ENCODE measurements at places on chromosomes 6 and 20.

DNA sequence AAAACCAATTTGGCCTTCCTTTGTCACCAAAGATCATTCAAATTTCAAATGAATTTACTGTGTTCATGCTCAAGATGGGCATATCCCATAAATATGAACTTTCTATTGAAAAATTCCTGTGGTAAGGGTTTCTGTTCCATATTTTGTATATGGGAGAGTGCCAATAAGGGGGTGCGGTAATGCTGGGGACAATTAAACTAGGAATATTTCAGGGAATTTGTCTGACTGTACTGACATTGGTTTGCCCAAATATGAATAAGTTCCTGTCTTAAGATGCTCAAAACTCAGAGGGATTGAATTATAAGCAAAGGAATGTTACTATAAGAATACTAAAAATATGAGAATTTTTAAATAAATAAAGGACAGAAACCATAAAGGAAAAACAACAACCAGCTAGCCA, 553.0 kb upstream of the MARCKS start:
- no peak overlapping the region for H3K4me3 ChIP-seq
- no peaks in the 10 kb centered on the region for H3K4me1 ChIP-seq
- no peaks in the 10 kb centered on the region for H3K36me3 ChIP-seq

GRCh38 chr20:52191132-52191915, at the start of gene ZFP64:
Gene ZFP64 (minus strand): TSS chr20:52191779. CDS start chr20:52191636, 143 bp downstream.
- no peaks in the 10 kb centered on the region for H3K27me3 ChIP-seq
- peak; percentile 62 for DNase-seq
- peak within 1 kb of the TSS; percentile 95 for H3K4me3 ChIP-seq
- peaks cover 17% of the 10 kb centered on the region for H3K4me1 ChIP-seq
- H3K27ac ChIP-seq, result peak within 1 kb of the TSS; percentile 80

DNA sequence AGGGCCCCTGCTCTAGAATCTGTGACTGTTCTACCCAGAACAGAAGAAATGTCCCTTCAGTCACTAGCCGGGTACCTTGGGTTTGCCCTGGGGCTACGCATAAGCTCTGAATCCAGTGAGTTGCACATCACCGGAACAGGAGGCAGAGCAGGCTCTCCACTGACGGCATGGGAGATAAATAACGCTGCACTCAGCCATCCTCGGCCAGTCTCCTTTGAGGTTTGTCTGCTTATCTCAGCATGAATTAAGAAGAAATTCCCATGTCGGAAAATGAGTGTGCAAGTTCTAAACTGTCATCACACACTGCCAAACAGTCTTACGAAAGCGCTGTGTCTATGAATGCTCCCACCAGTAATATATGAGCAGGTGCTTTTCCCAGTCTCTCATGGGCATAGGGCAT, 90.8 kb downstream of the FAM50B start:
- H3K36me3 ChIP-seq, result no peaks in the 10 kb centered on the region
- H3K27ac ChIP-seq, result no peak overlapping the region
- H3K4me3 ChIP-seq, result no peak overlapping the region
- H3K4me1 ChIP-seq, result no peaks in the 10 kb centered on the region

DNA sequence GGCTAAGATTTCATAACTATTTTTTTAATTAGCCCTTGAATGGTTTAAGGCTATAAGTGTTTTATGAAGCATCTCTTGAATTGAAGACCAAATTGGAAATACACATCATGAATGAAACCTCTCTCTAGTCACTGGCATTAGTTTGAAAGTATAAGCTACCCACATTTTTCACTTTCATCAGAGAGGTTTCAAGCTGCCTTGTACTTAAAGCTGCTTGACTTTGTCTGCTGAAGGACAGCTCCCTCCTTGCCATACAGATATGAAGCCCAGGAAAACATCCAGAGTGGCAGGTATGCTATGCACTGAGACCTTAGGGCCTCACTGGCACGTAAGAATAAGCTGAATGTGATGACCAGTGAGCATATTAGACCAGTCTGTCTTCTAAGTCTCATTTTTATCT, 62.7 kb downstream of the ELOVL2 start:
- peaks cover 3% of the 10 kb centered on the region for H3K36me3 ChIP-seq
- DNase-seq, result no peak
- H3K4me3 ChIP-seq, result no peak overlapping the region
- no peaks in the 10 kb centered on the region for H3K4me1 ChIP-seq
- no peak overlapping the region for H3K27ac ChIP-seq
- H3K27me3 ChIP-seq, result no peaks in the 10 kb centered on the region

DNA sequence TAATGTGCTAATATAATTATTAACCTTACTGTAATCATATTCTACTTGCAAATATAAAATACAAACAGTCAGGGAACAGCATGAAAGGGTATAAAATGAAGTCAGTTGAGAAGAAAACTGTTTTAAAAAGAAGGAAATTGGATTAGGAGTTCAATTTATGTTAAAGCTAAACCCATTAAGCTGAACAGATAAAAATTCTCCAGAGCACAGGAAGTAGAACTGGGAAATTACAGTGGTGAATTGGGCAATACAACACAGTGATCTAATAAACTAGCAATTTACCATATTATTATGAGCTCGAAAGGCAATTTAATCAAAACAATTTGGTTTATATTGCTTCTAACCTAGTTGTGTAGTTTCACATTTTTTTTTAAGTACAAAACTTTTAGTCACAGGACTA, 407.4 kb upstream of the RGS17 start:
- no peak for DNase-seq
- no peak overlapping the region for H3K27ac ChIP-seq
- H3K4me3 ChIP-seq, result no peak overlapping the region
- H3K36me3 ChIP-seq, result no peaks in the 10 kb centered on the region

DNA sequence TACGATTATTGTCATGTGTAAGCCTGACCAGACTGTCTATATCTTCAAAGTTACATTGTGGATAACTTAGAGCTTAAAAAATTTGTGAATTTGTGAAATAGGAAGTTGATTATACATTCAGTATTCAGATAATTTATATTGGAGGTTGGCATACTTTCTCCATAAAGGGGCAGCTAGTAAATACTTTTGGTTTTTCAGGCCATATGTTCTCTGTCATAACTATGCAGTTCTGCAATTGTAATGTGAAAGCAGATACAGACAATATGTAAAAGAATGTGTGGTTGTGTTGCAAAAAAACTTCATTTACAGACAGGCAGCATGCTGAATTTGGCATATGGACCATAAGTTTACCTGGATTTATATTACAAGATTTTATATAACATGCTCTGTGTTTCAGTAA, 29.3 kb downstream of the HSF2 start:
- H3K27me3 ChIP-seq, result no peaks in the 10 kb centered on the region
- peaks cover 12% of the 10 kb centered on the region for H3K36me3 ChIP-seq
- H3K4me1 ChIP-seq, result no peaks in the 10 kb centered on the region
- H3K4me3 ChIP-seq, result no peak overlapping the region

DNA sequence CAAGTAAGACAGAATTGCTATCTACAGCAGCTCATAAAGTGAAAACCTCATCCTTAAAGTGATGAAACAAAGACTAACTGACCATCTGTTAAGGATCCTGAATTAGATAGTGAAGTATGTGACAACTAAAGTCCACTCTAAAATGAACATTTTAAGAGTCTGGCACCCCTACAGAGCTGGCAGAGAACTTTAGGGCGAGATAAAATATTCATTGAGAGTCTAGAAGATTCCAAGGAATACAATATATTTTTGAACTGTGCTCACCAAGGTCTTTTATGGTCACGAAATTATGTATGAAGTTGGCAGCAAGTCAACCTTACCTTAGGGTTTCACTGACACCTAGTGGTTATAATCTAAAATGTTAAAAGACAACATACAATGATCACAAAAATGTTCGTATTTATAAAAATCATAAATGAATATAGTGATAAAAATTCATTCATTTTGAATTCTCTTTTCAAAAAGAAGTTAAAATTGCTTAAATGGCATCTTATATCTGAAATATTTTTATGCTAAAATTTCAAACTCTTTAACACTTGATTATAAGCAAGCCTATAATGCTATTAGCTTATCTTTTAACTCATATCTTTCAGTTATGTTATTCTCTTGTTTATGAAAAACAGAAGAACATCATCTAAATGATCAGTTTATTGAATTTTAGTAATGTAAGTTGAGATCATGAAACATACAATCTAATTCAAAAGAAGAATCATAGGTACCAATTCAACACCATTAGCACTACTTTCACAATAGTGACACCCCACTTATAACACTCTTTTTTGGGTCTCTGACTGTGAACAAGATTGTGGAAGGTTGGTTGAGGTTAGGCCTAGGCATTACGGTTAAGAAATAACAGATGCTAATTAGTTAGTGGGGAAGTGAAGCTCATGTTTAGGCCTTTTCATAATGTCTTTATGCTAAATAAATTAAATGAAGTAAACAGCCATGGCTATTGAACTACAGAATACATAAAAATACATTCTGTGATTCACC, 27.5 kb downstream of the RSPH3 start:
- DNase-seq, result no peak
- H3K4me3 ChIP-seq, result no peak overlapping the region
- H3K4me1 ChIP-seq, result no peaks in the 10 kb centered on the region

DNA sequence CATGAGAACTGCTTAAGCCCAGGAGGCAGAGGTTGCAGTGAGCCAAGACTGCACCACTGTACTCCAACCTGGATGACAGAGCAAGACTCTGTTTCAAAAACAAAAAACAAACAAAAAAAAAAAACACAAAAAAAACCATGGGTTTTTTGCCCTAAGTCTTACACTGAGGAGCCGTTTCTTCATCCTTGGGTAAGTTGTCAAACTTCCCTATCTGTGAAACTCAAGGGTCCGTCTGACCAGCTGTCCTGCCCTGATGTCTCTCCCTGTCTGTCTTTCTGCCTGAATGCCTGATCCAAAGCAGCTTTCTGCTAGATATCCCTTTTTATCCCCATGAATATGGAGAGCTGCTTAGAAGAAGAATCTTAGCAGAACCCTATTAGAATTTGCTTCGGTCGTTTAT, 41.3 kb upstream of the CLDN20 start:
- H3K27ac ChIP-seq, result no peak overlapping the region
- H3K36me3 ChIP-seq, result no peaks in the 10 kb centered on the region
- H3K4me3 ChIP-seq, result no peak overlapping the region
- no peak for DNase-seq
- no peaks in the 10 kb centered on the region for H3K4me1 ChIP-seq

DNA sequence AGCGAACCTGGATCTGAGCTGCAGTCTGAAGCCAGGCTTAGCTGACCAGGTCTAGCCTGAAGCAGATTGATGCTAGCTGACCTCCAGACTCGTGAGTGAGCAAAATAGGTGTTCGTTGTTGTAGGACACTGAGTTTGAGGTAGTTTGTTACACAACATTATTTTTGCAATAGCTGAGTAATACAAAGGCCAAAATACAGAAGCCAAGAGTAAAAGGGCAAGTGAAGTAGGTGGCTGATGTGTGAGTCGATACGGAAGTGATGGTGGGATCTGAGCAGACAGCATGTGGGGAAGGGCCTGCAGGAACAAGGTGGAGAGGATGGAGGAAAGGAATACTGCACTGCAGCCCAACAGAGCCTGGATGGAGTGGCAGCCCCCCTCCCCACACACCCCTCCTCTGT, 8.5 kb upstream of the SPATS1 start:
- DNase-seq, result no peak
- H3K4me3 ChIP-seq, result no peak overlapping the region
- peaks cover 3% of the 10 kb centered on the region for H3K4me1 ChIP-seq
- H3K36me3 ChIP-seq, result no peaks in the 10 kb centered on the region
- no peaks in the 10 kb centered on the region for H3K27me3 ChIP-seq

- H3K27me3 ChIP-seq, result no peaks in the 10 kb centered on the region
- H3K4me1 ChIP-seq, result no peaks in the 10 kb centered on the region
- DNase-seq, result no peak
- H3K36me3 ChIP-seq, result no peaks in the 10 kb centered on the region
- H3K27ac ChIP-seq, result no peak overlapping the region
Measured at GRCh38 chr6:33794910-33795623, 6.1 kb upstream of the LEMD2 start.

- H3K27ac ChIP-seq, result no peak overlapping the region
- H3K4me1 ChIP-seq, result no peaks in the 10 kb centered on the region
- H3K27me3 ChIP-seq, result no peaks in the 10 kb centered on the region
- DNase-seq, result no peak
Measured at GRCh38 chr6:154923199-154923869, 71.8 kb upstream of the TIAM2 start.

DNA sequence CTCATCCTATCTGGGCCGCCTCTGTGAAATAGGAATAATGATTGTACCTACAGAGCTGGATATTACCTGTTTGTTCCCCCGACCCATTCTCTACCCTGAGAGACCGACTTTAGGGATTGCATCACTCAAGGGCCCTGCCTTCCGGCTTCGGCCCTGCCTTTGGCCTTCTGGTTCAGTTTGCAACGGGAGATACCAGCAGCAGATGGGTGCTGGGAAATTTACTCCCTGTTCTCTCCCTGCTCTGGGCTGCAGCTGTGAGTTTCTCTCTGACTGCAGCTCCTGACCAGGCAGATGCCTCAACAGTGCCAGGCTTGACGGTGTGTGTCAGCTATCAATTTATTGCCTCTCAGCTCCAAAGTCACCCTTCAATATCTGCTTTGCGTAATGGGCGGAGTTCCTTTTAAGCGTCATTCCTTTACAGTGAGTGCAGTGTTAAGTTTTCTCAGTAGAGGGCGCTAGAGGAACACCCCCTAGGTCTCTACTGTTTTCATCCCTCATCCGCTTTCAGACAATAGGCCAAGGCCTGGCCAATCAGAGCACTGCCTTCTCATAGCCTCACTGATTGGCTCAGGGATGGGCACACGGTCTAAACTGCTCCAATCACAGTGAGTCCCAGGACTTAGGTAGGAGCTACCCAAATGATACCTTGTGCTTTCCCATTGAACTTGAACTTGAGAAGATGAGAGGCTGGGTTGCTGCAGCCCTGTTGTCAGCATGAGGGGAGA, 30.0 kb downstream of the KCNG1 start:
- H3K36me3 ChIP-seq, result no peaks in the 10 kb centered on the region
- H3K4me3 ChIP-seq, result no peak overlapping the region
- no peaks in the 10 kb centered on the region for H3K27me3 ChIP-seq
- no peaks in the 10 kb centered on the region for H3K4me1 ChIP-seq
- H3K27ac ChIP-seq, result no peak overlapping the region

DNA sequence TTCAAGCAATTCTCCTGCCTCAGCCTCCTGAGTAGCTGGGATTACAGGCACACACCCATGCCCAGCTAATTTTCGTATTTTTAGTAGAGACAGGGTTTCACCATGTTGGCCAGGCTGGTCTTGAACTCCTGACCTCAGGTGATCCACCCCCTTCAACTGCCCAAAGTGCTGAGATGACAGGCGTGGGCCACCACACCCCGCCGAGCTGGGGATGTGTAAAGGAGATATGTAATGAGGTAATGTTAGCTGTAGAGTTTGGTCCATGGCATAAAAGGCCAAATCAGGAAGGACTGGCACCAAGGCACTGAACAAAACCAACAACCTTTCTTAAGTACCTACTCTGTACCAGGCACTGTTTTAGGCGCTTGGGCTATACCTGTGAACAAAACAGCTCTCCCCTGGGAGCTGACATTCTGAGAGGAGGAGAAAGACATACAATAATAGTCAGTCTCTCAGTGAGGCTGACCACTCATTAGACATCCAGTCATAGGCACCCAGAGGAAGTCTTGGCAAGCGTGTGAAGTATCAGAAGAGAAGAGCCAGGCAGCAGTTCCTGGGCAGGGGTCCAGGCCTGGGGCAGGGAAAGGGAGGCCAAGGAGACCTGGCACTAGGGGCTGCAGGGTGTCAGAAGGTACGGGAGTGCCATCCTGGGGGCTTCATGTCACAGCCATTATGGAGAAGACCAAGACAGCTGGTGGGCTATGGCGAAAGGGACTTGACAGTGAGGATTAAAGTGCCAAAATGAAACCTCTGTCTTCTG, 164.8 kb upstream of the DTNBP1 start:
- no peaks in the 10 kb centered on the region for H3K27me3 ChIP-seq
- no peak for DNase-seq
- no peaks in the 10 kb centered on the region for H3K4me1 ChIP-seq
- H3K27ac ChIP-seq, result no peak overlapping the region
- H3K36me3 ChIP-seq, result no peaks in the 10 kb centered on the region
